ENCODE measurements at places on chromosomes 11 and 22. TPM values are rescaled to one million over a fixed set of nuclear protein-coding genes. Genes with fewer than 3 reads are reported as not detected.

The OOSP3 gene
- not detected for total RNA-seq

The C11orf24 gene
- total RNA-seq: 37.7 TPM

The CELSR1 gene
- 18.4 TPM for total RNA-seq

The MGAT3 gene
- total RNA-seq: 45.3 TPM

The RAPSN gene
- 0.27 TPM for total RNA-seq

- DNase-seq: no peak
Observed at GRCh38 chr11:92545906-92546471, 321.4 kb downstream of the FAT3 start.

- DNase-seq: no peak
Observed at GRCh38 chr11:92569726-92570125, 345.1 kb downstream of the FAT3 start.

DNA sequence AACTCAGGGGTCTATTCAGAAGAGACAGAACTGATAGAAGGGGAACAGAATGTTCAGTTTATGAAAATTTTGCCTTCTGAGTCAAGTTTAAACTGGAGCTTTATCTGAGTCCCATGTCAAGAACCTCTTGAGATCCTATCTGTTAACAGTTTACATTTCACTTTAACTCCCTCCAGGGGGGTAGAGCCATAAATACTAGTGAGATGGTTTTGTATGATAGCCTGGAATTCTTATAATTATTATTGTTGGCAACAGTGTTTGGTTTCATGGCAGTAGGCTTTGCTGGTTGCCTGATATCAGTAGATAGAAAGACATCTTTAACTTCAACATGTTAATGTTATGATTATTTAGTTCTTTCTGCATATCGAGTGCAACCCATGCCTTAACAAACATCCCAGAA is 498.5 kb downstream of the INSC start:
- DNase-seq: no peak

DNA sequence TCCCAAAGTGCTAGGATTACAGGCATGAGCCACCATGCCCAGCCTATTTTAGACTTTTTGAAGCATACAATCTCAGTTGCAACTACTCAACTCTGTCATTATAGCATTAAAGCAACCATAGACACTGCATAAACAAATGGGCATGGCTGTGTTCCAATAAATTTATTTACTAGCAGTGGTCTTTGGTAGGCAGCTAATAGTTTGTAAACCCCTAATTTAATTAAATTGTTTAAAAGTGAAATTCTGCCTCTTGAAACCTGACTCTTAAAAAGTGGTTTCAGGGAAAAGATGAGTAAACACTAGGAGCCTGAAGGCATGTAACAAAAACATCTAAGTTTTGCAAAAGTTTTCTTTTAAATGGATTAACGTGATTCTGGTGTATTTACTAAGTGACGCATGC is 1364.5 kb downstream of the LRRC4C start:
- no peak for DNase-seq

- no peak for DNase-seq
Observed at GRCh38 chr11:134332782-134333181, 994 bp downstream of the GLB1L2 start.

GRCh38 chr11:117993988-117994745 is 8.0 kb downstream of the IL10RA start:
- no peak for DNase-seq

DNA sequence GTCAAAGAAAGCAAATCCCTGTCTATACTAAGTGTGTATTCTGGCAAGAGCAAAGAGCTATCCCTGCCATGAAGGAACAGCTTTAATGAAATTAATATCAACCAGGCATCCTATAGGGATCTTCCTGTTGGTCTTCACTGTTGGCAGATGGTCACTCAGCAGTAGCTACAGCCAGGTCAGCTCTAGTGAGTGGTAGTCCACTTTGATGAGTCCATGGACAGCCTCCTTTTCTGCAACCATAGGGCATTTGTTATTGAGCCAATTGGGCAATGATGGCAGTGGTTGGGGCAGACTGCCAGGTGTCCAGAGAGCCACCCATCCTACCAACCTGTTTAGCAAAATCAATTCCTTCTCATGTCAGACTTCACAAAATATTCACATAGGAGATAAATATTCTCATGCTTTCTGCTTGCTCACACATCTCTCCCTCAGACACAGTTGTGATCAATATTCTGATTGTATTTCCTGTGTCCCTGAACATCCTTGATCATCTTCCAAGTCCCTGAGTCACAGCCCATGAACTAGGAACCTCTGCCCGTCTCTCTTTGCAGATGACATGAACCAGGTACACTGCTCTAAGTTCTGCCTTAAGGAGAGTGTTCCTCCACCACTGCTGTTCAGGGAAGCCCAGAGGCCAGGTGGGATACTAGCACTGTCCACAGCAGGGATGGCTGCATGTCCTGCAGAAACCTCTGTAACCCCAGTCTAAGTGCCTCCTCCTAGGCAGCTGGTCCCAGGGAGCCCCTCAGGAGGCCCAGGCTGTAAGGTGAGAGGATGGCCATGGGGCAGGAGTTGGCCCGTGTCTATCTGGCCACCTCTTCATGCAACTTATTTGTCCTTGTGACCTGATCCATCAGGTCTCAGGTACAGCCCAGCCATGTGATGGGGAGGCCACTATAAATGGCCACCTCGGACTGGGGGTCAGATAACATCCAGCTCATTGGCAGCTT is 74.2 kb upstream of the IGLL5 start:
- no peak for DNase-seq
